ENCODE measurements at places on chromosomes 7 and 10. TPM values are rescaled to one million over a fixed set of nuclear protein-coding genes. Genes with fewer than 3 reads are reported as not detected.

DNA sequence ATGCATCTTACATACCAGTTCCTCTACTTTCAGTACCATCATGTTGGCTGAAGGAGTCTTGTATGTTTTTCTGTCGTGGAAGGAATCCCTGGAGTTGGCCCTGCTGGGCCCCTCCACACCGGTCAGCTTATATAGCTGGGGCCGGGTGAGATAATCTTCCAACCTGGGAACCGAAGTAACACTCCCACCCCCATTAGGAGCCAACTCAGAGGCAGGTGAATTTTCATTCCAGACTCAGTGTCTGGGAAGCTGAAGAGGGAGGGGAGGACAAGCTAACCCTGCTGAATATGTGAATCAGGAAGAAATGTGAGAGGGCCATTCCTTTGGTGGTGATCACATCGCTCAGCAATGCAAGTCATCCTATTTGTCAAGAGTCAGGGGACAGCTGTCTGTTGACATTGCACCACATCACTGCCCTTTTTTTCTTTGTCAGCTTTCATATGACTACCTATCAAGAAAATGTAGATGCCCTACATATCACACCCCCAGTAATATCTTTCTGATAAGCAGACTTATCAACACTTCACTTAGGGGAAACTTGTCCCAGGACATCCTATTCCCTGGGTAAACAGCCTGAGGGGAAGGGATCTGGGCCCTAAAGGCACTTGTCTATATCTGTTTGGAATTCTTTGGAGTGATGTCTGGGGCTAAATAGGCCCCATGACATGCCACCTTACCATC is at the start of gene ANKRD1:
ANKRD1 (minus strand) TSS at position 102 of the 681 bp plus-strand sequence; CDS start at position 42, 60 bp downstream.
- DNase-seq, result no peak

DNA sequence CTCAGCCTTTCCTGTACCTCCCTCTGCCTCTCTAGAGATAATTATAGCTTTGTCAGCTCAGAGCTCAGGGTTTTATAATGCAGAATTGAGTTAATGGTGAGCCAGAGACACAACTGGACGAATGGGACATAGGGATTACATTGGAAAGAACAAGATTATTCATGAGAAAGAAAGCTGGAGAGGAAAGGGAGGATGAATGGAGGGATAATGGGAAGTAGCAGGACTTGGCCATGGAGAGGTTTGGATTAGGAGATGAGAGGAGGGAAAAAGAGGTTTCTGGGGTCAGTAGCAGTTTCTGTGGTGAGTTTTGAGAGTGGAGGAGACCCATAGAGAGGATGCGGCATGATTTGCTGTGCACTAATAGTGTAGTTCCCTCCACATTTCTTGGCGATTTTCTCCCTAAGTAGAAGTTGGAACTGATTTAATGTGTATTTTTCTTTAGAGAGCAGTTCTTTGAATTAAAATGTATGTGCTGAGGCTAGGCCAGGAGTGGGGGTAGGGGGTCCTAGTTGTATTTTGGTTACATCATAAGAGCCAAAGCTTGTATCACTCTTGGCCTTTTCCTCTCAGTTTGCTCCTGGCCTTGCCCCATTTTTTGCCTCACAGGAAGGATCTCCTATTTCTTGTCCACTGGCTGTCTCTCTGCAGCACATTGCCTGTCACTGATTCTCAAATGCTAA is 107.4 kb downstream of the MKX start:
- no peak for DNase-seq

GRCh38 chr7:18570441-18570840 is 74.9 kb downstream of the HDAC9 start:
- no peak for DNase-seq

The PLCE1 gene
- not detected for total RNA-seq

DNA sequence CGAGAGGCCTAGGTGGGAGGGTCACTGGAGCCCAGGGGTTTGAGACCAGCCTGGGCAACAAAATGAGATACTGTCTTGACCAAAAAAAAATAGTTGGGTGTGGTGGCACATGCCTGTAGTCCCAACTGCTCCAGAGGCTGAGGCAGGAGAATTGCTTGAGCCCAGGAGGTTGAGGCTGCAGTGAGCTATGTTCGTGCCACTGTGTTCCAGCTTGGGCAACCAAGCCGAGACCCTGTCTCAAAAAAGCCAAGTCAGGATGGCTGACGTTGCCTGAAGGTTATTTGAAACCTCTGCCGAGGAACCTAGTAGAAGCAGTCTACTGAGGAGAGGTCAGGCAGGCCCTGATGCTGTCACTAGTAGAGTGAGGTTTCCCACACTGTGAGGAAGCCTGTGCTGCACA is 22.8 kb downstream of the DNAJB6 start:
- no peak for DNase-seq

The ANXA8L1 gene
- not detected for total RNA-seq

- DNase-seq, result no peak
Observed at GRCh38 chr10:102274062-102274461, 28.7 kb downstream of the GBF1 start.

DNA sequence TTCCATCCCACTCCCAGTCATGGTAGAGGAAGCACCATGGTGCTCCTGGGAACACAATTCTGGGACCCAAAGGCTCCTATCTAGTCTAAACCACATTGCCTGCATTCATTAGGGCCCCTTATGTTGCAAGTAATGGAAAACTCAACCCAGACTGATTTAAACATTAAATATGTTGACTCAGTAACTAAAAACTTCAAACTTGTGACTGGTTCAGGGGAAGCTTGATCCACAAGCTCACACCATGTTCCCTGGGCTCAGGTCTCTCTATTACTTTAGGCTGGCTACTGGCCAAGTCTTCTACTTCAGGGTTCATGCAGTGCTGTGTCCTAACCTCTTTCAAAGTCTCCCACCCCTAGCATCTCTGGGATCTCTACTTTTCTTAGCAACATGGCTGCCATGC is 13.1 kb downstream of the WNT16 start:
- DNase-seq, result no peak

The TFAM gene
- 94.6 TPM for total RNA-seq

Measured in OCI-LY7 (cell line).